ENCODE measurements at places on chromosomes 6 and 20.
A peak's percentile ranks its signal among the peaks of the same experiment; 100 is the strongest.

- no peak for DNase-seq
These were observed 113.0 kb upstream of the LAMP5 start for GRCh38 chr20:9401371-9401770.

- DNase-seq: no peak
These were observed 18.0 kb downstream of the PTGIS start for GRCh38 chr20:49549801-49550551.

DNA sequence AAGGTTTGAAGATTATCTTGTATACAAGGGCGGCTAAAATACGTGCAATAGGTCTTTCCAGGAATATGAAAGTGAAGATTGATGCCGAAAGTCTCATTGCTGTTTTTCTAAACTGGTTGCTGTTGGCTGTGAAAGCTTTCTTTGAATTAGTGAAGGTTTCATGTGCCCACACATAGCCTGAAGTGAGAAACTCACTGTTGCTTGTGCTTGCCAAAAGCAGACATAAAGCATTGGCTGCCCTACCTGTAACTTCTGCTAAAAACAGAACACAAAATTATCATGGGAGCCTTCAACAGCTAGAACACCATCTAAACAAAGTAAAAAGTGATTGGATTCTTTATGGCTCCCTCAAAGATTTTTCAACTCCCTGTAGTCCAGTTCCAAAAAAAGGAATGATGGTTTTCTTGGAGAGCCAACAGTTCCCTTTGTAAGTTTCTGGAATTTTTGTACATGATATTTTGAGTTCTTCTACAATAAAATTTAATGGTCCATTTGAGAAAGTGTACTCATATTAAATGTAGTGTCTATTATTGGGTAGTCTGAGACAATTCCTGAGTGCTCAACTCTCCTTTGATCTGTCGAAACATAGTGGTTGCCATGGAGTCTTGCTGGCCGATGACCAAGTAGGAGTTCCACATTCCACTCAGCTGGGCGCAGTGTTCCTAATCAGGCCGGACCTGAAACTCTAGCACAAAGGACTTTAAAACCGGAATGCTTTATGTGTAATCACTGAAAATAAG, 68.5 kb downstream of the PLEKHG1 start:
- peak; percentile 55 for DNase-seq

GRCh38 chr6:132413499-132413802, 12.2 kb upstream of the MOXD1 start:
- no peak for DNase-seq

GRCh38 chr6:65505736-65506135, 201.3 kb downstream of the EYS start:
- no peak for DNase-seq

DNA sequence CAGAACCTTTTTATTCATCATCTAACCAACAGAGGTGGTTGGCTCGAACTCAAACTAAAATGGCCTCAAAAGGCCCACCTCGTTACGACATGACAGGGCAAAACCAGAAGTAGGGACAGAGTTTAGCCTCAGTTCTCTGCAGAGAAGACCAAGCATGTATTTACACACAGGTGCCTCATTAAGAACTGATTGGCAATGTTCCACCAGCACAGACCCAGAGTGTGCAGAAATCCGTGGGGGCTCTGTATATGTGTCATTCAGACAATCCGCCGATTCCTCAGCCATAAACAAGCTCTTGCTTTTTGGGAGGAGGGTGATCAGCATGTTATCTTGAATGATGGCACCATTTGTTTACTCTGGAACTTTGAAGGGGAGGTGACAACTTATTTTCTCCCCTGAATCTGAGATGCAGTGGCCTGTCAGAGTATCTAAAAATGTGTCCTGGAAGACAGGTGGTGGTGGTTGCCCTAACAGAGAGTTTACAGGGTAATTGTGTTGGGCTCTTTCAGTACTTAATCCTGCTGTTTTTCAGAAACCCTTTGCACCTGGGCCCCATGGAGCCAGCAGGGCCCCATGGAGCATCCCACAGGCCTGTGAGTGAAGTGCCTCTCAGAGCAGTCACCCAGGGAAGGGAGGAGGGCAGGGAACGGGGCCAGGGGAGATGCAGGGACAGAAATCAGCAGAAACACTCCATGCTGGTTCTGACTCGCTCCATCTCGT, 29.1 kb upstream of the C20orf203 start:
- no peak for DNase-seq

DNA sequence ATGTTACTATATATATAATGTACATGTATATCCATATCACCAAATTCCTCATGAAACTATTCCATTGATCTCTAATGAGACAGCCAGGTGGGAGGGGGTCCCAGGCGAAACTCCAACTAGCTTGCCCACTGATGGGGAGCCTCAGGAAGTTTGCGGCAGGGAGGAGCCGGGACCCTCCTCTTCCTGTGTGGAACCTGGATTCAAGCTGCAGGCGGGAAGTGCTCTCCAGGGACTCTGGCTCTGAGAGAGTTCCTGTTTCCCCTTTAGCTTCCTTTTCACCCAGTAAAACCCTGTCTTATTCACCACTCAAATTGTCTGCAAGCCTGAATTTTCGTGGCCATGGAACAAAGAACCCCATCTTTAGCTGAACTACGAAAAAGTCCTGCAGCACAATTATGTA, 152.2 kb downstream of the OPN5 start:
- no peak for DNase-seq

DNA sequence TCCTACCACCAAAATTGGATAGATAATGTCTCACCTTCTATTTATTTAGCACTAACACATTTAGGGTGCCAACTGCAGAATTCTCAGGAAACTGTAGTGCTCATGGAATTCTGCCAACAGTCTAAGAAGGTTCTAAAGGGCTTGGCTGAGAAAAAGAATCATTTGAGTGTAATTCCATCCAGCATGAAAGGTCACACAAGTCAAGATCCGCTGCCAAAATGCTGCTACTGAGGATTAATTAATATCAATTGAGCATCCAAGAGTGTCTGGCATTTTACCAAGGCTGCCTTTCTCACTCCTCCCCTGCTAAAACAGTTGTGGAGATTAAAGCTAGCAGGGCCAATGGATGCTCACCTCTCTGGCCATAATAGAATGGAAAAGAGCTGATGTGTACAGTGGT, 112.7 kb downstream of the FHL5 start:
- DNase-seq: no peak

GRCh38 chr6:17032988-17033634, 68.7 kb upstream of the STMND1 start:
- DNase-seq: peak; percentile 77

- no peak for DNase-seq
These were observed 67.3 kb downstream of the ADTRP start for GRCh38 chr6:11711003-11711983.

GRCh38 chr6:30818391-30818841, 65.9 kb upstream of the DDR1 start:
- DNase-seq: peak; percentile 69

- DNase-seq: no peak
These were observed 86.5 kb downstream of the TMEM200A start for GRCh38 chr6:130452336-130452735.

- DNase-seq: no peak
These were observed 179.7 kb upstream of the MYLIP start for GRCh38 chr6:15948930-15949900.

DNA sequence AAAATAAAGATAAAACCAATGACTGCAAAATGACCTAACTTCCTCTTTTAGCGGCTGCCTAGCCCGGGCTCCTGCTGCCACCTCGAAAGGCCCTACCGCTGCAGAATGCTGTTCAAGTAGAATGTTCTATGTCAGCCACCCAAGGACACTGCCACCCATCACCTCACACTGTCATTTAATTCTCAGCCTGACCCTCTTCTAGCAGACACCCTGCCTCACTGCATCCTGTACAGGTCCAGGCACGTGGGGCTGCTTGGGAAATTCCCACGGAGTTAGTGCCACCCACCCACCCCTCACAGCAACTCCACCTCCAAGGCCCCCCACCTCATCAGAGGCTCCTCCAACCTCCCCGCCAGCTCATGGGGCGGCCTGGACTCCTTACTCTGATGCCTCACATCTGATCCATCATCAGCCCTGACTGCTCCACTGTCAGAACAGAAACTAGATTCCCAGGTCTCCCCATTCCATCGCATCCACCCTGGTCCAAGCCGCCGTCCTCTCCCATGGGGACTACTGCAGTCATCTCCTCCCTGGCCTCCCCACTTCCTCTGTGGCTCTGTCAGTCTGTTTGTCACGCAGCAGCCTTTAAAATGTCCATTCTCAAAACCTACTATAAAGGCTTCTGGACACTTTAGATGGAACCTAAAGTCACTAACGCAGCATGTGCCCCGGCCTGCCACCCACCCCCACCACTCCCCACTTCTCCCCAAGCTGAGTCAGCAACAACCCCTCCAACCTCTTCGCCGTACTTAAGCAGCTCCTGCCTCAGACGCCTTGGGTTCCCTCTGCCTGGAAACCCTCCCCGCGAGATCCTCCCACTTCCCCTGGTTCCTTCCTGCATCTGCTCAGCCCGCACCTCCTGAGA, 17.0 kb downstream of the NFATC2 start:
- DNase-seq: no peak

GRCh38 chr6:142839686-142840040, 105.3 kb downstream of the HIVEP2 start:
- no peak for DNase-seq

- no peak for DNase-seq
These were observed 499.4 kb downstream of the MAFB start for GRCh38 chr20:40189621-40190020.

DNA sequence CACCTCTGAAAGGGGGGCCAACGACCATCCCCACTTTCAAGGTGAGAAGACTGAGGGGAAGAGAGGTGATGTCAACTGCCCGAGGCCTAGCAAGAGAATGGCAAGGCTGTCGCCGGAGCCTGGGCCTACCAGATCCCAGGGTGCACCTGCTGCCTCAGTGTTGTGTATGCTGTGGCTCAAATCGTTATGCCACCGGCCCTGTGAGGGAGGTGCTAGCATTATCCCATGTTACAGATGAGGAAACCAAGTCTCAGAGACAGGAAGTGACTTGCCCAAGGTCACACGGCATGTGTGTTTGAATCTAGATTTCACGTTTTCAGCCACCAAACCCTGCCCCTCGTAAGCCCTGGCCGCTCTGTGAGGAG, 152.5 kb downstream of the CEBPB start:
- no peak for DNase-seq

DNA sequence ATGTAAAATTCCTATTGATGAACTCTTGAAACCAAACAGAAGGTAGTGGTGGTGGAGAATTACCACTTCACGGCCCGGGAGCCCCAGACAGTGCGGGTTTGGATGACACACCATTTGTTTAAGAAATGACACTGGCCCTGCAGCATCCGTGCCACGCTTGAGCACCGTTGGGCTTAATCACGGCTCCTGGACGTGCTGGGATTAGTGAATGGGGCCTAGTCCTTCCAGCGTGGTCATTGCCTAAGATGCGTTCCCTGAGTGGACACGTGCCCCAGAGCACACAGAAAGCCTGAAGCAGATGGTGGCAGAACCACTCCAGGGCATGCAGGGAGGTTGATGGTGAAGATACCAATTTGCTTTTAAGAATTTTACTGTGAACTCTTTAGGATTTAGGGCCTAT, 14.5 kb downstream of the STX16 start:
- DNase-seq: no peak

- DNase-seq: no peak
These were observed 95.8 kb upstream of the PLCB4 start for GRCh38 chr20:8972963-8973705.

GRCh38 chr6:89566930-89567629, 71.5 kb downstream of the LYRM2 start:
- DNase-seq: no peak

GRCh38 chr6:127177030-127177922, 58.8 kb downstream of the RSPO3 start:
- DNase-seq: peak; percentile 91

GRCh38 chr6:26600759-26601158, 4.0 kb downstream of the ABT1 start:
- no peak for DNase-seq

DNA sequence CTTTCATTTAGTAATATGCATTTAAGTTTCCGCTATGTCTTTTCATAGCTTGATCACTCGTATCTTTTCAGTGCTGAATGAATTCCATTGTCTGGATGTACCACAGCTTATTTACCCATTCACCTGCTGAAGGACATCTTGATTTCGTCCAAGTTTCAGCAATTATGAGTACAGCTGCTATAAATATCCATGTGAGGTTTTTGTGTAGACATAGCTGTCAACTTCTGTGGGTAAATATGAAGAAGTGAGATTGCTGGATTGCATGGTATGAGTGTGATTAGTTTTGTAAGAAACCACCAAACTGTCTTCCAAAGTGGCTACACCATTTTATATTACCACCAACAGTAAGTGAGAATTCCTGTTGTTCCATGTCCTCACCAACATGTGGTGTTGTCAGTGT, 79.2 kb upstream of the STMND1 start:
- DNase-seq: no peak

DNA sequence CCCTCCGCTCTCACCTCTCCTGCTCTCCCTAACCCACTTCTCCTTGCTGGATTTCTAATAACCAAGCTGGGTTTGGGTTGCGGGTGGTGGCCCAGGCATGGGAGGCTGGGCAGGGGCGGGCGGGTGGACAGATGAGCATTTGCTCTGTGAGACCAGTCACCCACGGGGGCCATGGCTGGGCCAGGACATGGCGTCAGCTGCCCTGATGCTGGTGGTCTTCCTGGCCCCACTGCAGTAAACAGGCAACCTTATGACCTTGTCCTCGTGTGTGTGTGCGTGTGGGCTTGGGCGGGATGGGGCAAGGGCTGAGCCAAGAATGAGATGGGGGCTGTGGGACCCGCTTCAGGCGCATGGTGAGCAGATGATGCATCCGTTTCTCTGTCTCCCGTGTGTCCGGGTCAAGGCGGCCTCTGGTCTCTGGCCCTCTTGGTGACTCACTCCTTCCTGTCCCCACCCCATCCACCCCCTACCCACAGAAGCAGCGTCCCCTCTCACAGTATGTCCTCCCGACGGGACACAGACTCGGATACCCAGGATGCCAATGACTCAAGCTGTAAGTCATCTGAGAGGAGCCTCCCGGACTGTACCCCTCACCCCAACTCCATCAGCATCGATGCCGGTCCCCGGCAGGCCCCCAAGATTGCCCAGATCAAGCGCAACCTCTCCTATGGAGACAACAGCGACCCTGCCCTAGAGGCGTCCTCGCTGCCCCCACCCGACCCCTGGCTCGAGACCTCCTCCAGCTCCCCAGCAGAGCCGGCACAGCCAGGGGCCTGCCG, 41.4 kb upstream of the MYL9 start:
- DNase-seq: no peak

DNA sequence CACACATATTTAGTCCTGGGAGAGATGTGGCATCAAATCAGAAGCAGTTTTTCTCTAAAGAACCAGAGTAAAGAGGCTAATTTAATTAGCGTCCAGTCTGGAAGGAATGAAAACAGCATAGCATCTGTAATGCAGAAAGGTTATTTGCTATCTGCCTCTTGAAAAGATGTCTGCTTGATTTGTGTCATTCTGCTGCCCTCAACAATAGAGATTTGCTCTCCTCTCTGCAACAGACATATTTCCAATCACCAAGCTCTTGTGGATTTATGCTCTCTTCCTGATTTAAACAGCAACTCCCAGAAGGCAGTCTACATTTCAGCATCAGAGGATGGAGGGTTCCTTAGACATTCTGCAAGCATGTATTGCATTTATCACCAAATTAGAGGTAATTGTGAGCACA, 53.5 kb upstream of the AKAP12 start:
- no peak for DNase-seq
